CD4-positive, alpha-beta memory T cell (primary cell): ENCODE measurements at places on chromosomes 12 and 14.
A peak's percentile ranks its signal among the peaks of the same experiment; 100 is the strongest.

- no peak for DNase-seq
Observed at GRCh38 chr12:76026643-76027063, 4.9 kb downstream of the PHLDA1 start.

GRCh38 chr14:25400607-25401206, 350.8 kb upstream of the STXBP6 start:
- peak; percentile 2 for DNase-seq

GRCh38 chr12:2414810-2415567, 362.2 kb downstream of the CACNA1C start:
- no peak for DNase-seq

DNA sequence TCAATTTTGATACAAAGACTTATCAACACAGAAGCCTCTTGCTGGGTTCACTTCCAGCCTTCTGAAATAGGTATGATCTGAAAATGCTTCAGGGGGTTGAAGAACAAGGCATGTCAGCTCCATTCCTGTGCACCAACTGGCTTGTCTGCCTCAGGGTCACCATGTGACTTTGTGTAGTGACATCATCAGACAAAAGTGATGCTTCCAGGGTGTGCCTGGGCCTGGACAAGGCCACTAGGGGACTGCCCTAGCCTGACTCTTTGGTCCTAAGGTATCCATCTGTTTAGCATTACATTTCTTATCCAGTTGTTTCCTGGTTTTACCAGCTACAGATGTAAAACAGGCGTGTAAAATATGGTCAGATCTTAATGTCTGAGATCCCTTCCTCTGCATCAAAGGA, 155.6 kb downstream of the CAND1 start:
- DNase-seq, result no peak

- no peak for DNase-seq
Observed at GRCh38 chr12:53860426-53861345, 77.9 kb upstream of the HOXC13 start.

DNA sequence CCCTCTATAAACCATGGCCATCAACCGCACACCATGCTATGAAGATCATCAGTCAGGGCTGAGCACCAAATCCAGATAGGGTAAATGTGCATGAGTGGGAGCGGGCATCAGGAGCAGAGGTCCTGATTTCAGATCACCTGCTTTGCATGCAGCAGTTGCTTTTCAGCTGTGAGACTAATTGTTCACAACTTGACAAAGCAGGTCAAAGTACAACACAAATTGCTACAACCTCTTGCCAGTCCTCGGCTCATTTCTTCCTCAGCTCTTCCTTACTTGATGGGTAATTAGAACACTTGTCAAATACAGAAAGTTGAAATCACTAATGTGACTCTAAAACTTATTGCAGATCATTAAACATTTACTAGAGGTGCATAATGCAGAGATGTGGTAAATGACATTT, 171.6 kb downstream of the PPM1H start:
- DNase-seq, result no peak

DNA sequence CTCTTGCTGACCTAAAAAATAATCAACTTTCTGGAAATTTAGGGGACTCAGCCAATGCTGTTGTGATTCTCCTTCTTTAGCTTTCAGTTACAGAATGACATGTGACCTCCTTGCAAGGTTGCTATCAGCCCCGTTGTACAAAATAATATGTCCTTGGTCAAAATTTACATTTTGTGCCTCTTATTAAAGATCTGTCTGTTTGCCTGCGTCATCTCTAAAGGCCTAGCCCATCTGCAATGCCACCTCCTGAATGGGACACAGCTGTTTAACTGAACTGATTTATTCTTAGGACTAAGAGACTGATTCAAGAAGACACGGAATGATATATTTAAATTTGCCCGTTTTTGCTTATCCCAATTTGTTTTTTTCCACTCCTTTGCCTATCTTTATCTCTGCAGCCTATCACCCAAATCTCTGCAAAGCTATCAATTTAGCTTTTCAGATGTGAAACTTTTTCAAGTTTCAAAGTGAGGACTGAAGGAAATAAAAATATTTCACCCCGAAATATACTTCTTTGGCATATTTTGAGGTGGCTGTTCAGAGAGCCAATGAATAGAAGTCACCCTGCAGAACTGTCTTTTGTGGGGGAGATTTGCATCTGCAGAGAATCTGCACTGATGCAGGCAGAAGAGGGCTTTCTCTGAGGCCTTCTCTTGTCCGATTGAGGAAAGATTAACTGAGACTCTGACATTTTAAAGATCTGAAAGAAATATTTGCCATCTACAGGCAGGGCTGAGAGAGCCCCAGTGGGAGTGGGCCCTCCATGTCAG, 126.0 kb downstream of the VEZT start:
- DNase-seq, result no peak

- DNase-seq, result no peak
Observed at GRCh38 chr14:25552826-25553225, 502.9 kb upstream of the STXBP6 start.

DNA sequence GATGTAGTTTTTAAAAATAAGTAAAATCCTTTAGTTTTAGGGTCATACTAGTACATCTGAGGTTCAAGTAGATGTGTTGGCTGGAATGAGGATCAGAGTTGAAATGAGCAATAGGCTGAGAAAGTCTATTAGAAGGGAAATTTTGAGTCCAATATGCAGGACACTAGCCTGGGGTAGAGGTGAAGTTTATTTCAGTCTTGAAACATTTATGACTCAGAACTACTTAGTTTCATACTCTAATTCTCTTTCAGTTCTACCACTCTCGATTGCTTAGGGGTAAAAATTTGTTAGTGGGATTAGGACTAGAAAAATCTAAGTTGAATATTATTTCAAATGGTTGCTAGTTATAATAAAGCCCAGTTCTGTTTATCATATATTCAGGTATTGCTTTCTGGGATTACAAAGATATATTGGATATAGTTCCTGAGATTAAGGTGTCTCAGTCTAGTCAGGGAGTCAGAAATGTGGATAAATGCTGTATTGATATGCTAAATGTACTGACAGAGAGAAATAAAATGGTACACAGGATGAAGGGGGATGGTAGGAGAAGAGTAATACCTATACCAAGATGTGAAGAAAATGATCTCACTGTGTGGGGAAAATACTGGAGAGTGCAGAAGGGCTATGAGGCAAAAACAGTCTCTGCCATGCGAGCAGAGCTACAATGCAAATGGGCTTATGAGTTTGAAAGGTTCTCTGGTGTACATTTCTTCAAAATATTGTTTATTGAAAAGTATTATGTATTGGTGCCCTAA, 395.8 kb upstream of the FBXO33 start:
- DNase-seq, result no peak

DNA sequence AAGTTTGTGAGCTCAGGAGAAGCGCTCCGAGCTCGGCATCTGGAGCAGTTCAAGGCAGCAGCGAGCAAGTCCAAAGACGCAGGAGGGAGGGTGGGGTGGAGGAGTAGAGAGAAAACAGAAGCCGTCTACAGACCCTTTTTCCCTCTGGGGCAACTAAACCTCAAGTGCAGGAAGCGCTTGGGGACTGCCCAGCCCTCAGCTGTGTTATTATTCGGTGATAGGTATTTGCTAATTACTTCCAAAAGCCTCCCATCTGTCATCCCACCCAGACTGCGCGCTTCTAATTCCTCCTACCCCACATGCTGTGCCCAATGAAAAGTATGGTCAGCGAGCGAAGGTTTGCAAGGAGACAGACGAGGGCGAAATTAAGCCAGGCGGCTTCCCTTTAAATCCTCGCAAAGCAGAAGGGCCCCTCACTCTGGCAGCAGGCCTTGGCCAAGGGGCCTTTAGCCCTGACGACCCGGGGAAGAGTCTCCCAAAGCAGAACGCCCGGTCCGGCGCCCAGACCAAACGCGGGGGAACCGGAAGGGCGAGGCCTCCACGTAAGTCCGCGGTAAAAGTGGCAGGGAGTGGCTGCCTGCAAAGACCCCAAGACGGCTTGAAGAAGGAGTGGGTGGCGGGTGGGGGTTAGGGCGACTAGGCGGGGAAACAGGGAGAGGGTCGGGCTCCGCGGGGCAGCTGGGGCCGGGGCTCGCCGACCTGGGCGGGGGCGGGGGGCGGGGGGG, 507 bp upstream of the CD9 start:
- DNase-seq, result no peak

- DNase-seq, result no peak
Observed at GRCh38 chr12:12954356-12954755, 2.4 kb upstream of the GPRC5D start.

DNA sequence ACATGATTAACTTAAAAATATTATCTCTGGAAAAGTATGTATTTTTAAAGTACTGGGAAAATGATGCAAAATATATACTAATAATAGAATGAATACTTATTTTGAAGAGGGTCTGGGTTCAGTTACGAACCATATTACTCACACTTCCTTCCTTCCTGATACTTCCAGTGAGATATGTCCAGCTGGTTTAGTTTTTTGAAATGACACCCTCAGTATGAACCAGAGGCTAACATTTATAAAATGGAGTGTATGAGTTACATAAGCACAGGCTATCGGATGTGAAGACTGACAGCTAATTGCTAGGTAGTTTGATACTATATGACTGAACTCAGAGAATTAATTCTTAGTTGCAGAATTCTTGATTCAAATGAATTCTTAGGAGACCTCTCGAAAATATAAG, 122.9 kb downstream of the OTOGL start:
- DNase-seq, result no peak

- DNase-seq, result no peak
Observed at GRCh38 chr12:33649992-33650391, 210.4 kb upstream of the SYT10 start.

DNA sequence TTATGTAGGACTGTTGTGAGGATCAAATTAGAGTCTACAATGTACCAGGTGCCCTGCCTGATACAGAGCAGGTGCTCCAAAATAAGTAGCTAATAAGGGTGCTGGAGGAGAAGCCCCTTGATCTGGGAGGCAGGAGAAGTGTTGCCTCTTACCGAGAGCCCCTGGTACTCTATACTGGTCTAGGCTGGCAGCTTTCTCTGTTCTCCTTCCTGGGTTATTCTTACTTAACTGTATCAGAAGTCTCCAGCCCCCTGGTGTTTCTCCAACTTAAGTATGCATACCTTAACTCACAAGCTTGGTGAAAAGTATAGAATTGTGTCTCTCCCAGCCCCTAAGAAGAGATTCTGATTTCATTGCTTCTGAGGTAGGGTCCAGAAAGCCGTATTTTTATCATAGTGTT, 254.9 kb downstream of the LRIG3 start:
- no peak for DNase-seq

DNA sequence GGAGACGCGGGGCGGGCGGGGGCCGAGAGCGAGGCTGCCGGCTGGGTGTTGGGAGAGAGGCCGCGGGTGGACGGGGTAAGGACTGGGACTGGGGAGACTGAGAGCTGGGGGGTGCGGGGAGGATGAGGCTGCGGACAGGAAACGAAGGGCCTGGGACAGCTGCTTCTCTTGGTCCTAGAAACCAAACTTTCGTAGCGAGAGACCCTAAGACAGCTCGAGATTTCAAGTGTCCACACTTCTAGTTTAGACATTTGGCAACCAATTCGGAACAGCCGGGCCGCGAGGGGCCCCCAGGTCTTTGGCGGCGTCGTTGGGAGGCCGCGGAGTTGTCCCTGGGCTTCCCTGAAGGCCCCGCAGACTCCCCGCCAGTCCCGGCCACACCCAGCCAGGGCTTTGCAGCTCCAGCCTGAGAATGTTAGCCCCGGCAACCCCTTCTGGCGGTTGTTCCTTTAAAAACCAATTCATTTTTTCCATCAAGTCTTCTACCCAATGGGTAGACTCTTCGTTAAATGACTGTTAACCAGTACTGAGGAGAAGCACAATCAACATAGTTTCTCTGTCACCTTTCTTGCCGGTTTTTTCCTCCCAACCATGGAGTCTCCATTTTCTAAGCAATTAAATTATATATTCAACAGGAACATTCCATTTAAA, 11.5 kb downstream of the NKX2-1 start:
- no peak for DNase-seq

GRCh38 chr14:36857842-36858445, 196.3 kb downstream of the PAX9 start:
- no peak for DNase-seq

DNA sequence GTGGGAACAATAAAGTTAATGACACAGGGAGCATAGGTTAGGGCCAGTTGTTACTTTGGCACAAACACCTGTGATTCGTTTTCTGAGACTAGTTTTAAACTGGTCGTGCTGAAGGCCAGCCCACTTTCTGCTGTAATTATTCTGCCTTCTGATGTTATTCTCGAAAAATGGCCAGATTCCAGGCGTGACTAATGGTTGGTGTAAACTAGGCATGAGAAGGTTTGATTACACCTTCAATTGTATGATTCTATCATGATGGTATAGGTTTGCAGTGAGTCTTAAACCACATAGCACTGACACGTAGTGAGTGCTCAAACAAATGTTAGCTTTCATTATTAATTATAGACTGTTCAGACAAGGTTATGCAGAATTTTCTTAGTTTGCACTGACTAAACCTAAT, 39.0 kb downstream of the CKB start:
- DNase-seq, result no peak

DNA sequence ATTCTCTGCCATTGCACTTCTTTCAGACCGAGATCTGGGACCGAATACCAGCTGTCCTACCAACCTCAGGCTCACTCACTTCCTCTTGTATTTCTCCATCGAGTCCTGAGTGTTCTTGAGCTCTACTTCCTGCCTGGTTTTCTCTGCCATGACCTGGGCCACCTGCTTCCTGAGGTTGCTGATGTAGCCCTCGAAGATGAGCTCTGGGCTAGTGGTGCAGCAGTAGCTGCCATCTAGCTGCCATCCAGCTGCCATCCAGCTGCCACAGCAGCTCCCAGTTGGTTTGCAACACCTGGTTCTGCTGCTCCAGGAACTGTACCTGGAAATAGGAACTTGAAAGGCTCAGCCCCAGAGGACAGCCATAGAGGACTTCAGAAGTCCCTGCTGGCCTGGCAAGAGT, 15.0 kb upstream of the KRT73 start:
- no peak for DNase-seq

GRCh38 chr14:53715193-53715721, 241.4 kb downstream of the BMP4 start:
- no peak for DNase-seq

- peak; percentile 61 for DNase-seq
Observed at GRCh38 chr12:45670346-45671065, 59.0 kb upstream of the ARID2 start.

DNA sequence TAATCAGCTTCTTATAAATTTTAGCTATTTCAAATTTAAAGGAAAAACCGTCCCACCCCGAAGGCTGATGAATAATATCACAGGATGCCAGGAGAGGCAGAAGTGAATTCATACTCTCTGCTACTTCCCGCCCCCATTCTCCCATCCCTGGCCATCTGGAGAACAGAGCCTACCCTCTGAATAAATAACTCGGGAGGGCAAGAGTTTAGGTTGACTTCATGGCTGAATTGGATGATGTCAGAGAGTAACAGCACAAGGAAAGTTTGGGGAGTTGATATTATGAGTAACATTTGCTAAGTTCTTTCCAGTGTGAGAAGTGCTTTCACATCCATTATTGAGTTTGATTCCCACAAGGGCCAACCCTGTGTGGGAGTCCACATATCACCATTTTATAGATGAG, 241.6 kb downstream of the EGLN3 start:
- DNase-seq, result no peak

GRCh38 chr12:65168681-65169319, 583 bp upstream of the LEMD3 start:
- no peak for DNase-seq

- DNase-seq, result no peak
Observed at GRCh38 chr12:102971227-102971626, 13.8 kb downstream of the ASCL1 start.

GRCh38 chr14:94588311-94588710, 7.1 kb downstream of the SERPINA5 start:
- DNase-seq, result no peak
